ENCODE measurements at places on chromosomes 5 and 9.

DNA sequence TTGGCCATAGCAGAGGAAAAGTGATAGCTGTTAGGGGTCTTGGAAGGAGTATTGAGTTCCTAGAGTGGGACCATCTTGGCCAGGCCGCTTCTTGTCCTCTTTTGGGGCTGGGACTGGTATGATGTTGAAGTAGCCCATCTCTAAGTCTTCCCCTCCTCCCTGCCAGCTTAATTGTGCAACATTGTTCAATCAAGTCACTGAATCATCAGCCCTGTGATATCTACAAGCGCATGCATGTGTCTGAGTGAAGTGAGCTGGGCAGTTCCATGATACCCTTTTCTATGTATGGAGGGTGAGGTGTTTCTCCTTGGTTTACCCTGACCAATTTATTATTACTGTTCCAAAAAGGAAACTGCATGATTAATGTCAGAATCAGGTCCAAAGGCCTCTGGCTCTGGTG is 112.2 kb downstream of the C9orf152 start:
- DNase-seq = no peak

GRCh38 chr9:7130266-7130820 is 372.6 kb downstream of the KDM4C start:
- no peak for DNase-seq

GRCh38 chr9:129435988-129436717 is 184.7 kb downstream of the C9orf50 start:
- DNase-seq = no peak

DNA sequence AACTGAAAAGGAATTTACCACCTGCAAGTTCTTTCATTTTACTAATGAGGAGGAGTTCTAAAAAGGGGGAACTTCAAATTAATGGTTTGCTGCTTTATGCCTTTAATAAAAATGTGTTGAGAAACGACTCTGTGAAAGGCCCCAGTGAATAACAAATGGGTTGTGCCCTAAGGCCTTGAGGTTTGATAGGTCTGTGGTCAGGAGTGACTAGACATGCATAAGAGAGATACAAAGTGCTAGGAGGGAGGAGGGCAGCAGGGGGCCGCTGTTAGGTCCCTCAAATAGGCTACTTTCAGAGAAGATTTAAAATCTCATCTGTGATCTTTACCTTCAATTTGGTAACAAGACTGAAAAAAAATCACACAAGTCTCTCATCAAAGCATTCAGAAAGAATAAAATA is 58.3 kb downstream of the FAM81B start:
- DNase-seq = no peak

GRCh38 chr9:94783102-94783682 is 56.7 kb downstream of the AOPEP start:
- DNase-seq = peak; percentile 48

- DNase-seq = peak; percentile 82
Measured at GRCh38 chr9:136694163-136694871, 7.1 kb upstream of the AGPAT2 start.

DNA sequence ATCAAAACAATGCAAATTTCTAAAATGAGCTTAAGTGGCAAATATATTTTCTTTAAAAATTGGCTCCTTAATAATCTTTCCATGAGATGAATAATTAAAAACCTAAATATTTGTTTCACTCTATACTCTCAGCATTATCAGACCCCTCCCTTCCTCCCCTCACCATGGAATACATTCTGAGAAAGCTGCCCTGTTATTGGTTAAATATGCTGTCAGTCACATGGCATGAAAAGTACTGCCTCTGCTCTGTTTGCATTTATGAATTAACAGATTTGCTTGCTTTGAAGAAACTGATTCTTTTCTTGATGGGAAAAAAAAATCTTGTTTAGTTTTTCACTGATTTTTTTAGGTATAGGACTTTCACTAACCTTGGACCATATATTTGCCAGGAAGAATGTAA is 17.0 kb upstream of the RPS23 start:
- no peak for DNase-seq

DNA sequence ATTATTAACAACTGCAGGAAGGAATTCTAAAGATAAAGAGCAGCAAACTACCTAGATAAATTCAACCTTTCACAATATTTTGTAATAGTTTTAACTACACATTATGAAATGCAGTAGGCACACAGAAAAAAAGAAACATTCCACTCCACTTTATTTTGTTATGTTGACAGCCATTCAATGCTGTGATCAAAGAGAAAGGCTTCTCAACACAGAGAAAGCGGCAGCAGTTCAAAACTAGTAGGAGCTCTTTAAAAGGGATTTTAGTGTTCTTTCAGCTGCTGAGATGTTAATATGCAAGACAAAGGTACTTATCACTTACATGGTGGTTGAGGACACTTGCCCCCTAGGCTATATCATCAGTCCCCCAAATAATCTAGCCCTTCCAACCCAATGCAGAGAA is 11.6 kb downstream of the CEMIP2 start:
- no peak for DNase-seq

DNA sequence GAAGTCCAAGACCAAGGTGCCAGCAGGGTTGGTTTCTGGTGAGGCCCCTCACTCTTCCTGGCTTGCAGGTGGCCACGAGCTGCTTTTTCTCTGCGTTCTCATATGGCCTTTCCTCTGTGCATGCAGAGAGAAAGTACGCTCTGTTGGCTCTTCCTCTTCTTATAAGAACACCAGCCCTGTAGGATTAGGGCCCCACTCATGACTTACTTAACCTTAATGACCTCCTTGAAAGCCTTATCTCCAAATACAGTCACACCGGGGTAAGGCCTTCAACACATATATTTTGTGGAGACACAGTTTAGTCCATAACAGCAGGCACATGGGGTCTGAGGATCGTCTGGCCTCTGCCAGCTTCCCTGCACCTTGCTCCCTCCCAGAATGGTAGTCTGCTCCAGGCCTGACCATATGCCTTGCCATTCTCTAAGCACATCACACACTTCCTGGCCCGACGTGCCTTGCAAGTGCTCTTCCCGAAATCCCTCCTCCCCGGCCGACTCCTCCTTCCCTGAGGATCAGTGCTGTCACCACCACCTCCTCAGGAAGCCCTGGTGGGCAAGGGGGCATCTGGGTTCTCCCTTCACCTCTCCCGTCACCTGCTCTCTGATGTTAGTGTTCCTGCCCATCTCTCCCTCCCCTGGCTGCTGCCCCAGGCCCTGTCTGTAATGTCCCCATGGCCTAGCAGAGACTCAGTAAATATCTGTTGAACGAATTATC is 200.7 kb downstream of the AOPEP start:
- no peak for DNase-seq

DNA sequence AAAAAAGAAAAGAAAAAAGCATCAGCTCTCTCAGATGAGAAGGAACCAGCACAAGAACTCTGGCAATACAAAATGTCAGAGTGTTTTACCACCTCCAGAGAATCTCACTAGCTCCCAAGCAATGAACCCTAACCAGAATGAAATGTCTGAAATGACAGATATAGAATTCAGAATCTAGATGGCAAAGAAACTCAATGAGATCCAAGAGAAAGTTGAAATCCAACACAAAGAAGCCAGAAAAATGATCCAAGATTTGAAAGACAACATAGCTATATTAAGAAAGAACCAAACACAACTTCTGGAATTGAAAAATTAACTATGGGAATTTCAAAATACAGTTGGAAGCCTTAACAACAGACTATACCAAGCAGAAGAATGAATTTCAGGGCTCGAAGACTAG is 396.3 kb downstream of the PDE4D start:
- DNase-seq = no peak

DNA sequence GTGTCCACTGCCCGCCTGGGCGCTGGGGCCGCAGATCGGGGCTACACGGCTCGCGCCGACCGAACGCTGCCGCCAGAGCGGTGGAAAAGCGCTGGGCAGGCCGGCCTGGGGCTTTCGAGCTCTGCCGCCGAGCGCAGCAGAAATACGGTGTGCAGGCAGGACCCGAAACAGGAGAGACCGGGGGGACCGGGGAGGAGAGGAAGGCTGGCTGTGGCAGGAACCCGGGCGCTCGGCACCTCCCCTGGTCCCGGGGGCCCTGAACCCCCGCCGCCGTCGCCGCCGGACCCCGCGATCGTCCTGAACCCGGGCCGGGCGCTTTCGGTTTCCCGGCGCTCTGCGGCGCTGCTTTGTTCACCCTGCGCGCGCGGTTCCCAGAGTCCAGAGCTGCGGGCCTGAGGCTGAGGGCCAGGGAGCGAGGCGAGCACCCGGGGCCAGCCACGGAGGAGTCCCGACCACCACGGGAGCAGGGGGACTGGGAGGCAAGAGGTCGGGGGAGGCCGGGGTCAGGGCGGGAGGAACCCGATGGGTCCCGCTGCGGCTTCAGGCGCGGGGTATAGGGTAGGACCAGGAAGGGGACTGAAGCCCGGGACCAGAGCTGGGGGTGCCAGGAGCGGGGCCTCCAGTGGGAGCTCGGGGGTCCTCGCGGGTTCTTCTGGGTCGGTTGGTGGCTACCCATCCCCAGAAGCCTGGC is 12.0 kb downstream of the IRX2 start:
- DNase-seq = no peak

GRCh38 chr9:92619601-92620300 is 50.2 kb downstream of the IPPK start:
- DNase-seq = no peak

DNA sequence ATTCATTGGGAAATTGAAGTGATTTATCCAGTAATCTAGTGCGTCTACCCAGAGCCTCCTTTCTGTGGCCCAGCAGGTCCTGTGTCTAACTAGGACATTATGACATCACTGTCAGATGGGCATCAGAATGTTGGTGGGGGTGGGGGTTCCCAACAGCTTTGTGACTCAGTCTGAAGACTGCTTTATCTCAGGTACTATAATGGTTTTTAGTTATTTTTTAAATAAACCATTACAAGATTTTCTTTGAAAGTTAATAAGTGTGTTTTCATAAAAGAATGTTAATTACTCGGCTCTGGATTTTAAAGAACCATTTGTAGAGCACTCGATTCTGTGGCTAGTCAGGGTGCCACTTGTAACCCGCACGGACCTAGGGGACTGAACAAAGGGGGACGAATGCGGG is at the start of gene EQTN:
Gene EQTN, minus strand, starts transcription at position 101 of the 400 bp plus-strand sequence. Its CDS starts 95 bp downstream, at position 6.
- no peak for DNase-seq

GRCh38 chr9:127182901-127183746 is 60.7 kb upstream of the ANGPTL2 start:
- DNase-seq = no peak

- no peak for DNase-seq
Measured at GRCh38 chr9:83649515-83649914, 26.6 kb downstream of the IDNK start.

Measured in GM20000 (cell line).